ENCODE measurements at places on chromosomes 7 and 10. TPM values are rescaled to one million over a fixed set of nuclear protein-coding genes. Genes with fewer than 3 reads are reported as not detected.

- no peak for DNase-seq
Measured at GRCh38 chr7:82018226-82018625, 248.4 kb upstream of the HGF start.

DNA sequence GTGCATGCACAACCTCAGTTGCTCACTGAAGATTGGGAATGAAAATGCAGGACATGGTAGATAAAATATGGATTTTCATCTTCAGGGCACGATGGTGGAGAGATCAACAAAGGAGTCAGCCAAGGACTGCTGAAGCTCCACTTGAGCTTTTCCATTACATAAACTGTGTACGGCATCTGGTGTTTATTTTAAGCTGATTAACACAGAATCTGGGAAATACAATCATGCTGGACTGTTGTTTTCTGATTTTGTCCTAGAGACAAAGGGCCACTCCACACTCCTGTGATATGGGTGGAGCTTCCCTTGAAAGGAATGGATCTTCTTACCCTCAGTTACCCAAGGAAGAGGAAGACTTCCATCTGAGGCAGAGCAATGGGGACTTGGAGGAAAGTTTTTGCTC is 120.6 kb downstream of the SAMD9 start:
- DNase-seq: no peak

- DNase-seq: no peak
Measured at GRCh38 chr7:121019018-121019417, 30.5 kb downstream of the CPED1 start.

DNA sequence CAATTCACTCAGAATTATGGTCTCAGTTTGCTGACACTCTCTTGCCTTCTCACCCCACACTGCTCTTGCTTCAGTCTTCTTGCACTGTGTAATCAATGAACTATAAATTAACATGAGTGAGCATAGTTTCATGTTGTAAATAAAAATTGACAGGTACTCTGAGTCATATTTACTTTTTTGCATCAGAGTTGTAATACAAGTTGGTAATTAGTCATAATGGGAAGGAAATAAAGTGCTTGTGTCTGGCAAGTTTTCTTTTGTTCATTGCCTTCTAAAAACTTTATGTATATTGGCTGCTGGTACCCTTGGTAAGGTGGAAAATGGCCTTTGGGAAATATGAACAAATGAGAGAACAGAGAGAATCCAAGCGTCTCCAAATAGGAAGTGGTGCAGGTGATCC is 169.3 kb upstream of the MAGI2 start:
- DNase-seq: no peak

DNA sequence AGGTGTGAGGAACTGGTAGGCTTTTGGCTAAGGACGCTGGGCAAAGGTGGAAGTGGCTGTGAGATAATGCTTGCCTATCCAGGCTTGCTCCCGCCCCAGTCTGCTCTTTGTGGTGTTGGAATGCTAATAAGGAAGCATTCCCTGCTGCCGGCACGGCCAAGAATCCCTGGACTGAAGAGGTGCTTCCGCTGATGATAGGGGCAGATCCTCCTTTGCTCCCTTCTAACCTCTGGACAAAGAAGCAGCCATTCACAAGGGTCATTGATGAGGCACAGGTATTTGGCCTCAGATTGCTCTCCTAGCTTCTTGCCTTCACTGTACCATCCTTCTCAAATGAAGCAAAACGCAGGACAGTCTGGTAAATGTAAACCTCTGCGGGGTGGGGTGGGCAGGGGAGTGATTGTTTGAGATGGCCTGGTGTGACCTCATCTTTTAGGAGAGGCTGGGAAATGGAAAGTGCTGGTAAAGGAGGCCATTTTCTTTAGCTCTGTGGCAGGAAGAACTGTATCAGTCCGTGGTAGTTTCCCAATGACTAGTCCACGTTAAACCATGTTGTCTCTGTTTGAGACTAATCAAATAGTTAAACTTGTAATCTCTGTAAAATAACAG is 1.7 kb downstream of the PGAM1 start:
- DNase-seq: no peak

GRCh38 chr10:32095116-32095733 is 39.0 kb upstream of the KIF5B start:
- no peak for DNase-seq

DNA sequence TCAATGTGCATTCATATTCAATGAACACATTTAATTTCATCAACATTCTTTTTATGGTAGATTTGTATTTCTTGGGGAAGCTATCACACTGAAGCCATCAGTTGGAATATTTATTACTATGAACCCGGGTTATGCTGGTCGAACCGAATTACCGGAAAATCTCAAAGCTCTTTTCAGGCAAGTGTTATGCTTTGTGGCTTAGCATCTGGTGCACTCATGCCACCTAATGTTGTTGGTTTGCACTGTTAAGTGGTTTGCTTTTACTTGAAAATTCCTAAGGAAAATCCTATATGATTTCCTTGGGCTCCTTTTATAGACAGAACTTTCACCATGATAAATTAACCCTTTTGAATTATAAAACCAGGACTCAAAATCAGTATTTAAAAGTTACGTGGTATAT is 147.9 kb downstream of the DNAH11 start:
- no peak for DNase-seq

GRCh38 chr10:7407368-7408290 is 3.2 kb downstream of the SFMBT2 start:
- no peak for DNase-seq

- DNase-seq: no peak
Measured at GRCh38 chr7:129466796-129467195, 32.6 kb downstream of the STRIP2 start.

GRCh38 chr7:21422751-21423150 is 5.1 kb upstream of the SP4 start:
- no peak for DNase-seq

- DNase-seq: no peak
Measured at GRCh38 chr7:34759477-34760125, 101.6 kb downstream of the NPSR1 start.

DNA sequence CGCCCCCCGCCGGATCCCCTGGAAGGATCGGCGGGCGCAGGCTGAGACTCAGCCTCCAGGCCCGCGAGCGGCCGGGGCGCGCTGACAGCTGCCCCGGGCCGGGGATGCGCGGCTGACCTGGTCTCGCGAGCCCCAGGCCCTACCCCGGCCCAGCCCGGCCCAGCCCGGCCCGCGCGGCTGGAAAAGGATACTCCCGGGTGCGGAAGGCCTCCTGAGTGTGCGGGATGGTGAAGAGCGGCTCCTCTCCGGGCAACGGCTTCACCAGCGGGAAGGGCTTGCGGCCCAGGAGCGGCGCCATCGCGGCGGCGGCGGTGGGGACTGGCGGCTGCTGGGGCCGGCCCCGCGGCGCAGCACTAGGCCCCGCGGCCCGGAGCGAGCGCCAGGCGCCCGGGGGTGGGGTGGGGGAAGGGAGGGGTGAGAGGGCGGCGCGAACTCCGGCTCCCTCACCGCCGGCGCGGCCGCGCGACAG is 423 bp downstream of the BAZ1B start:
- DNase-seq: peak; percentile 59

DNA sequence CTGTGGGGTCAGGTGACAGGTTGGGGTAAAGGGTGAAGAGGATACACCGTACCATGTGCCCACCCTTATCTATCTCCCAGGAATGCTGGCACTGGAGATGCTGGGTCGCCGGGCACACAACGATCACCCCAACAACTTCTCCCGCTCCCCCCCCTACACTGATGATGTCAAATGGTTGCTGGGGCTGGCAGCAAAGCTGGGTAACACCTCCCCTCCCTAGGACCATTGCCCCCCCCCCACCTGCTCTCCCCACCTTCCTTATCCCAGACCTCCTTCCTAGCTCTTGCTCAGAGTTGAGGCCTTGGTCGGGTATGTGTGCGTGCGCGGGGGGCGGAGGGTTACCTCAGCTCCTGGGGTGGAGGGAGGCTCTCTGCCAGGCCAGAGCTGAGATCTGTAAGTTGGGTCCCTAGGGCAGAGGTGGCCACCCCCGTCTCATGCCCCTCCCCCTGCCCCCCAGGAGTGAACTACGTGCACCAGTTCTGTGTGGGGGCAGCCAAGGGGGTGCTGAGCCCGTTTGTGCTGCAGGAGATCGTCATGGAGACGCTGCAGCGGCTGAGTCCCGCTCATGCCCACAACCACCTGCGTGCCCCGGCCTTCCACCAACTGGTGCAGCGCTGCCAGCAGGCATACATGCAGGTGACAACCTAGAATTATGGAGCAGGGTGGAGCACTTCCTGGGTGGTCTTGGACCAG is 10.7 kb downstream of the NDST2 start:
- no peak for DNase-seq

DNA sequence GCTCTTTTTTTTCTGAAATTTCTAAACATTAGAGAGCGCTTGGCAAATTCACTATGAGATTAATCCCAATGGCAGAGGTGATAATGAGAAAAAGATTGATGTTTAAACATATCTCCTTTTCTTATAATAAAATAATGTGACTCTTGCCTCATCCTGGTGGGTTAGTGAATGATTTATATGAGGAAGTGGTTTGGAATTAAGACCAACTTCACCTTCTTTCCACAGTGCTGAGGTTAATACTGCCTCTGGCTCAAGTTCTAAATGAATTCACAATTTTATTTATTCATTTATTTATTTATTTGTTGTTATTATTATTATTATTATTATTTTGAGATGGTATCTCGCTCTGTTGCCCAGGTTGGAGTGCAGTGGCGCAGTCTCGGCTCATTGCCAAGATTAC is 40.5 kb upstream of the ADO start:
- no peak for DNase-seq

DNA sequence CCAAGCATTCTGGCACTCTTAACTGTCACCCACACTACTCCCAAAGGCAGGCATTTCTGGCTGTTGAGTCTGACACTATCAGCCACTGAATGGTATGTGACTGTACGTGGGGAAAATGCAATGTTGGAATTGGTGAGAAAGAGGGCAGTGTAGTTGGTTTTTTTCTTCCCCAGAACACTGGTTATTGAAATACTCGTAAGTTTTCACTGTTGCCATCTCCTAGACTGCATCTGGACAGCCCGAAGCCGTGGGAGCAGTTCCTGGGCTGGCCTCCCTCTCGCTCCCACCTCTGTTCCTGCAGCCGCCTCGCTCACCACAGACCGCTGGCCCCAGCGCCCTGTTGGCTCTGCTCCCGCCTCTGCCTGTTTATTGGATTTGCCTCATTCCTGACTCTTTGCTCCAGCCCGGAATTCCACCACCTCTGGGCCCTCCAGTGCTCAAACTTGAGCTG is 5.7 kb downstream of the PLCE1 start:
- no peak for DNase-seq

- no peak for DNase-seq
Measured at GRCh38 chr7:2117646-2118045, 115.1 kb downstream of the MAD1L1 start.

GRCh38 chr10:89829262-89829886 is 128.0 kb downstream of the KIF20B start:
- no peak for DNase-seq

GRCh38 chr10:14840178-14840577 is 2.1 kb downstream of the HSPA14 start:
- DNase-seq: no peak

DNA sequence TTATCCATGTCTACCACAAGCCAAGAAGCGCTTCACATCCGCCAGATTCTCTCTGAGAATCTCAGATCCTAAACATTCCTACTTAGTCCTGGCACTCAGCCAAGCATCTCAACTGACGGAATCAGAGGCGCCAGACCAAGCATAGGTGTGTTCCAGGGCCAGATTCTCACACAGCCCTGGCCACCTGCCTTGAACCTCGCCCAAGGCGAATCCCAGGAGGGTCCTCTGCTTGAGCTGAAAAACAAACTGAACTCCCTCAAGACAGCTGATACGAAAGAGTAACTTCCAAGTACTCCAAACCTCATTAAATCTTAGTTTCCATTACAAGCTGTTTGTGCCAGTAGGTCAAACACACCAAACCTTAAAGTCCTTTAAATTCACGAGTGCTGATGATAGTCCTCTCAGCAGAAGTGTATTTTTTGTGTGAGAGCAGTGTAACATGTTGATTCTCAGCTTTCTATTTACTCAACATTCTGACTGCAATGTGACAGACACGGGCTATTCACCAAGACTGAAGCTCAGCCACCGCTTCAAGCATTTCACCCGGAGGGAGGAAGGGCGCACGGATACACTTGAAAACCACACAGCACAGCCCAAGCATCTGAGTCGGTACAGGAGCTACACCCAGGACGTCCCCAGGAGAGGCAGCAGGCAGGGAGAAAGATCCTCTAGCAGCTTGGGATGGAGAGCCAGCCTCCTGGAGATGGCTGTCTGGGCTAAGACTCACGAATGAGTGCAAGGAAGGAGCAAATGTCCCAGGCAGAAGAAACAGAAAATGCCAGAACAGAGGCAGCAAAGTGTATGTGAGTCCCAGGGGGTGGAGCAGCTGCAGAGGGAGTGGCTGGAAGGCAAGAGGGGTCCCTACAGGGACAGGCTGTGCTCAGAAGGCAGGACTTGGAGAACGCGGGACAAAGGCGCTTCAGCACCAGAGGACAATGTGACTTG is 6.0 kb downstream of the PARD3 start:
- DNase-seq: no peak

DNA sequence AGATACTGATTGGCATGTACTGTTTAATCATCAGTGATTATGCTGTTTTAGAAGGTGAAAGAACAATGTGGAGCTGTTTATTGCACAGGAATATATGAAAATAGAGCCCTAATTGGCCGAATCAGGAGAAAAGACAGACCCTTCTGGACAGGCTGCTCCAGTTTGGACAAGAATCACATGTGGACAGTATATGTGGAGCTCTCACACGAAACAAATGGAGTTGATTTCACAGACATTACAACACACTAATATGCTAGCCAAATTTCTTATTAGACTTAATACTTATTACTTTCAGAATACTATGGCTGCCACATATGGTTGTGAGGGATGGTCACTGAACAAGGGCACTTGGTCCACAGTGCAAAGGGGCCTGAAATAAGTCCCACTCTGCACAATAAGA is 15.5 kb downstream of the TWIST1 start:
- DNase-seq: no peak

- DNase-seq: no peak
Measured at GRCh38 chr10:3418926-3419325, 246.3 kb upstream of the PITRM1 start.

DNA sequence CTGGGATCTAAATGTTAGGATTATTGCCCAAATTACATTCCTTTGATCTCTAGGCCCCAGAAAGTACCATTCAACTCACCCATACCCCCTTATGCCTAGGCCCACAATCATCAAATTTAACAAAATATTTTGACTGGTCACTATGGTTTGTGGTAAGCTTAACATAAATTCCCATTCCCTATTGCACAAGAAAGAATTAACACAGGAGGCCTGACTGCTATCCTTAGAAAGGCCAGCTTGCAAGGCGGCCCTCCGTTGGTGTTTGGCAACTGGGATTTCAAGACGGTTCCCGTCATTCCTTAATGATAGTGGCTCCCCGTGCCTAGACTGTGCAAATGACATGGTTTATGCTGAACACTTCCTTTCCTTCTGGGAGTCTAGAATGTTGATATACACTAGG is 29.6 kb downstream of the ARHGAP21 start:
- no peak for DNase-seq

- DNase-seq: no peak
Measured at GRCh38 chr7:104397442-104397841, 69.0 kb downstream of the LHFPL3 start.

- DNase-seq: no peak
Measured at GRCh38 chr7:77326131-77326530, 90.0 kb downstream of the GSAP start.

EGR2 gene
- total RNA-seq: 54.5 TPM

CALML3 gene
- total RNA-seq: not detected

FXYD4 gene
- total RNA-seq: not detected

TIAL1 gene
- 219 TPM for total RNA-seq

HABP2 gene
- not detected for total RNA-seq

PRKCQ gene
- 48.4 TPM for total RNA-seq

MLXIPL gene
- not detected for total RNA-seq

Data from activated naive CD4-positive, alpha-beta T cell treated with anti-CD3 and anti-CD28 coated beads, Interleukin-2, amount 50 U/mL, for 72 hours (primary cell).